ENCODE measurements at places on chromosomes 4 and X.

- no peak for DNase-seq
Observed at GRCh38 chr4:155974476-155974749, 20.7 kb upstream of the CTSO start.

GRCh38 chr4:70651864-70652506 is 14.3 kb downstream of the JCHAIN start:
- DNase-seq = peak; percentile 50

GRCh38 chrX:136065044-136065671 is 79.9 kb downstream of the SLC9A6 start:
- peak; percentile 6 for DNase-seq

DNA sequence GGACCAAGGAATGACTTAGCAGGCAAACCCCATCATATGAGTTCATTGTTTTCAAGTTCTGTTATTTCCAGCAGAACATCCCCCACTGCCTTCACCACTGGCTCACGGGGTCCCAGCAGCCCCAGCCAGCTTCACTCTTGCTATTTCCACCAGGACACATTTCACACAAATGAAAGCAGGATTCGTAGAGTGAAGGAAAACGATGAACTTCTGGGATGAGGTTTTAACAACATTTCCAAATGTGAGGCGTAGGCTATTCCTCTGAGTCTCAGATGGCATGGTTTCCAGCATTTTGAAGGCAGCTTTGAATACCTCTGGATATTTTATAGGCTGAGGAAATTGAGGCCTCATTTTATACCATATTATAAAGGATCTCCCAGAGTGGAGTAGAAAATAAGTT is 32.9 kb upstream of the EGFL6 start:
- DNase-seq = no peak

DNA sequence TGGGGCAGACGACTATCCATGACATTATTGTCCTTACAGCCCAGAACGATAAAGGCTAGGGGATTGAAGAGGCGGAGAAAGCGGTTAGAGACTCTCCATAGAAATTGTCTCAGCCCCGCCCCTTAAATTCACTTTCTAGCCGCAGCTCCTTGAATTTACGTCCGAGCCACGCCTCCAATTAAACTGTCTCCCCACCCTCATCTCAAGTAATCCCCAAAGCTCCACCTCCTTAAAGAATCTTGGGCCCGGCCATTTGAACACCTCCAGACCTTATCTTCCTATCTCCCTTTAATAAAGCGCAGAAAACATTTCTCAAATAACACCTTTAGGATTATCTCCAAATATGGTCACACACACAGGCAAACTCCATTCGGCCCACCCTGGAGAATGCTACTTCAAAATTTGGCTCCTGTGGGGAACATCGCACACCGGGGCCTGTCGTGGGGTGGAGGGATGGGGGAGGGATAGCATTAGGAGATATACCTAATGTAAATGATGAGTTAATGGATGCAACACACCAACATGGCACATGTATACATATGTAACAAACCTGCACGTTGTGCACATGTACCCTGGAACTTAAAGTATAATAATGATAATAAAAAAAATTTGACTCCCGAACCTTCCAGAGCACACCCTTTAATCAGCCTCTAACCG is 7.2 kb upstream of the MAGIX start:
- peak; percentile 87 for DNase-seq

DNA sequence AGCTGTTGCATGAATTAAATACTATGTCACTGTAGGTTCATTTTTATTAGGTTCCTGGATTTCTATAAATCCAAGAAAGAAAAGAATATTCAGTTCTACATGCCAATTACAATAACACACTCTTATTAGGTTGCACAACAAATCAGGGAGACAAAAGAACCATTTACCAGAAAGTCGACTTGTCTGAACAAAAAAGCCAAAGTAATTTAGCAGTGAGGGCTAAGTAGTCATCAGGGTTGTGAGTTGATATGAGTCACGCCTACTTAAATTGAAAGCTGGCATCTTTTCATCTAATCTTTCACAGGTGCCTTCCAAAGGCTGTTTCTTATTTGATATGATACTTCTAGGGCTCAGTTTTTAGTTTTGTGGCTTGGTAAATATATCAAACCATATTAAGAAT is 25.4 kb upstream of the GNRHR start:
- DNase-seq = no peak

GRCh38 chr4:121799208-121799823 is 1.8 kb upstream of the EXOSC9 start:
- DNase-seq = no peak

DNA sequence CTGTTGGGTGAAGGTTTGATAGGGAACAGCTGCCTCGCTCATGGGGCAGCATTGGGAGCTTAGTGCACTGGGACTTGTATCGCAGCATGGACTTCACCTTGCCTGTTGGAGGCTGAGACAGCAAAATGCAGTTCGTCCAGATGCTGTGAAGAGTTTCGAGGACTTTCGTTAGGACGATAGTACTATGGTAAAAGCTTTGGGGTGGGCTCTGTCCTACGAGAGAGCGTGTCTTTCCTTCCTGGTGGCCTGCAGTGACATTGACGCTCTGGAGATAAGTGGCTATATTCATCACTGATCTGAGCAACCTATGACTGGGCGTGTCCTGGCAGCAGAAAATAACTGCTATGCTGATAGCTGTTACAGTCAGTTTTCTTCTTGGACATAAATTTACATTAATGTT is 44.8 kb downstream of the ARHGAP10 start:
- DNase-seq = no peak

DNA sequence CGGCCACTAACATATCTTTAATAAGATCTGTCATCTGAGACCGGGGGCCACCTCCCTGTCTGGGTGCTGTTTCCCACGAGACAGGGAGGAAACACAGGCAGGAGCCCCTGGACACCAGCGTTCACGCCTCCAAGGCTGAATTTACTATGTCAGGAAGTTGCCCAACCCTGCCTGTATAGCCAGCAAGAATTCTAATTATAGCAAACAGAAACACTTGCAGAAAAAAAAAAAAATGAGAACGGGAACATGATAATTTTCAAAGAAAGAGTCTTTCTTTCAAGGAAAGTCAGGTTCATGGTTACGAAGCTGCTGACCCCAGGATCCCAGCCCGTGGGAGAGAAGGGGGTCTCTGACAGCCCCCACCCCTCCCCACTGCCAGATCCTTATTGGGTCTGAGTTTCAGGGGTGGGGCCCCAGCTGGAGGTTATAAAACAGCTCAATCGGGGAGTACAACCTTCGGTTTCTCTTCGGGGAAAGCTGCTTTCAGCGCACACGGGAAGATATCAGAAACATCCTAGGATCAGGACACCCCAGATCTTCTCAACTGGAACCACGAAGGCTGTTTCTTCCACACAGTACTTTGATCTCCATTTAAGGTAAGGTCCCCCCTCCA is at the start of gene IL3RA:
TSS of gene IL3RA (plus strand) at position 455 of the 613 bp plus-strand sequence. CDS start 4,981 bp downstream, outside the sequence.
- DNase-seq = no peak

- DNase-seq = no peak
Observed at GRCh38 chr4:37998226-37998625, 38.0 kb downstream of the PTTG2 start.
